ENCODE measurements at places on chromosomes 12 and 14.

DNA sequence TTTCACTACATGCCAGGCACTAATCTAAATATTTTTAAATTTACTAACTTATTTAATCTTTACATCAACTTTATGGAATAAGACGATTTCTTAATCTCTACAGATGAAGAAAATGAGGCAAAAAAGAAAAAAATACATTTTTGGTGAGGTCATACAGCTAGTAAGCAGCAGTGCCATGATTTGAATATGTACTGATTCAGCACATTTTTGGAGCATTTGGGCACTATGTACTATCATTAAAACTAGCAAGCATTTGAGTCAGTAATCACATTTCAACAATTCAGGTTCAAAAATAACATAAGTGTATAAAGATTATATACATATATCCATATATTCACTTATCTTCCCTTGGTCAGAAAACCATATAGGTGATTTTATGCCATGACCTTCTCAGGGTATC, 124.4 kb upstream of the TMTC1 start:
- no peak for DNase-seq

DNA sequence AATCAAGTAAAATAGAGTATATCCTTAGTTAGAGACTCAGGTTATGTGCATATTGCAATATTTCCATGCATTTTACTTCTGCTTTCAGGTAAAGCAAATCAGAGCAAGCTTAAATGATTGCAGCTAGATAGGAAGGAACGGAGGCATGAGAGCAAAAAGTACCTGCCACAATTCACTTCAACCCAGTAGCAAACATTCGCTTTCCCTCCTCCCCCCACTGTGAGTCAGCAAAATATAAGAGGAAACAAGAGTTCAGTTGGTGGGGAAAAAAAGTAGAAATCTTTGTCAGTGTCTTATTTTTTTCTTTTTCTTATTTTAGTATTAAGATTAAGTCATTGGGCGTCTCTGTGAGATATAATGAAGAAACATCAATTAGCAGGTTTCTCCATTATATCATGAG, 475.4 kb downstream of the NPAS3 start:
- no peak for DNase-seq

DNA sequence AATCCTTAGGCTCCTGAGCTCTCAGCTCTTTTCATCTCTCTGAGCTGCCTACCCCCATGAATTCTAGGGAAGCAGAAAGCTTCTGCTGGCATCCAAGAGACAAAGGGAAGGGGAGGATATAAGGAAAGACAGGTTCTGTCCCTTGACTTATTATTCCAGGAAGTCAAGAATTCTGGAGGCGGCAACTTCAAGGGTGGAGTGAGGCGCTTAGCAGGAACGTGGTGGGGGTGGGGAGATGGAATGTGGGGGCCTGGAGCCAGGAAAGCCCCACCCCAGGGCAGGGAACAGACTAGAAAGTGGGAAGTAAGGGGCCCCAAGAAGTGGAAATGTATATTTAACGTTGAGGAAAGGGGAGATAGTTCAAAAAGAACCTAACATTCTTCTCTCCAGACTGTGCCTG, 1.4 kb downstream of the CALCOCO1 start:
- DNase-seq = no peak

DNA sequence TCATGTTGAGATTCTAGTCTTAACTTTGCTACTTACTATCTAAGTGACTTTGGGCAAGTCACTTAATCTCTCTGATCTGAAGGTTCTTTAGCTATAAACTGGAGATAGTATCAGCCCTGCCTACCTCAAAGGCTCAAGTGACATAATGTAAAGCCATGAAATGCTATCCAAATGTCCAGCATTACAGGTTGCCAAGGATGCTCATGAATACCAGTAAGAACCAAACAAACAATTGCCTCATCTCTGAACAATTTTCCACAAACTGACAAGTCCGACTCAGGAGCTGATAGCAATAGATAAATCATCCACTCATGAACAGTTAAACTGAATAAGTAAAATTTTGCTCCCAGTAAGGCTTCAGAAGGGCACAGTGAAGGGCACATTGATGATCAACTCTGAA, 51.5 kb downstream of the LMNTD1 start:
- no peak for DNase-seq

DNA sequence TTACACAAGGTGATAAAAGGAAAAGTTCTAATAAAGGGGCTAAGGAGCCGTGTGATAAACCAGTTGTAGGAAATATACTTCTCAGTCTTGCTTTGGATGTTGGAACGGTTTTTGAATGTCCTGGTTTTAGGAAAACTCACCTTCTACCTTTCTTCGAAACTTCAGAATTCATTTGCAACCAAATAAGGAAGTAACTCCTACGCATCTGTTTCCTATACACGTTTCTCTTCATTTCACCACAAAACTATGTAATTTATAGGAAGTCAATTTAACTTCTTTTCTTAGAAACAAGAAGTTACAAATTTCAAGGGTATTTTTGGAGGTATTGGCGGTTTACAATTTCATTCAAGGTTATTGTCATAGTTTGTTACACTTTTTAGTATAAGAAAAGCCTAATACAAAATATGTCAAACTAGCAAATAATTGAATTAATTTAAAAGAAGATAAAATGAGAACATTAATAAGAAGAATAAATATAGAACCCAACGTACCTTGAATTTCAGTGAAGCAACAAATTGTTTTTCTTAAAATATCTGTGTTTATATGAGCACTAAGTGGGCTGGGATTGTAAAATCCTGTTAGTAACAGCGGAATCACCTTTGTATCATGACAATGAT, 33.2 kb upstream of the CD69 start:
- DNase-seq = no peak

DNA sequence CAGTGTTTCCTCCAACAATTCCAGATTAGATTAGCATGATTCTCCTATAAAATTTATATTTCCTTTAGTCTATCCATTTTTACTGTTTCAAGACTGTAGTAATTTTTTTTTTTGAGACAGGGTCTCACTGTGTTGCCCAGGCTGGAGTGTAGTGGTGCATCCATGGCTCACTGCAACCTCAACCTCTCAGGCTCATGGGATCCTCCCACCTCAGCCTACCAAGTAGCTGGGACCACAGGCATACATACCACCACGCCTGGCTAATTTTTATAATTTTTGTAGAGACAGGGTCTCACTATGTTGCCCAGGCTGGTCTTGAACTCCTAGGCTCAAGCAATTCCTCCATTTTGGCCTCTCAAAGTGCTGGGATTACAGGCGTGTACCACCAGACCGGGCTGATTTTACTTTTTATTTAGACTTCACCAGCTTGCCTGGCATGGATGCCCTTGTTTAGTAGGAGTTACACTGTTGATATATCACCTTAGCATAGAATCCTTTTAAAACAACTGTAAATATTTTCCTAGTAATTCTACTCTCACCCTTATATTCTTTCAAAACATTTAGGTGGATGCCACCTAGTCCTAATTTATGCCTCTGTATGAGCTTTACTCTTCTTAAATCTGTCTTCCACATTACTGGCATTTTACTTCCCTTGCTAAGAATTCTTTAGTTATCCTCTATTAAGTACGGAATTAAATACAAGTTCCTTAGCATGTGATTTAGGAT, 55.8 kb upstream of the LIMA1 start:
- no peak for DNase-seq

Measured in COLO829 (cell line).